D721Med (cell line): ENCODE measurements at places on chromosomes 1 and 21.

DNA sequence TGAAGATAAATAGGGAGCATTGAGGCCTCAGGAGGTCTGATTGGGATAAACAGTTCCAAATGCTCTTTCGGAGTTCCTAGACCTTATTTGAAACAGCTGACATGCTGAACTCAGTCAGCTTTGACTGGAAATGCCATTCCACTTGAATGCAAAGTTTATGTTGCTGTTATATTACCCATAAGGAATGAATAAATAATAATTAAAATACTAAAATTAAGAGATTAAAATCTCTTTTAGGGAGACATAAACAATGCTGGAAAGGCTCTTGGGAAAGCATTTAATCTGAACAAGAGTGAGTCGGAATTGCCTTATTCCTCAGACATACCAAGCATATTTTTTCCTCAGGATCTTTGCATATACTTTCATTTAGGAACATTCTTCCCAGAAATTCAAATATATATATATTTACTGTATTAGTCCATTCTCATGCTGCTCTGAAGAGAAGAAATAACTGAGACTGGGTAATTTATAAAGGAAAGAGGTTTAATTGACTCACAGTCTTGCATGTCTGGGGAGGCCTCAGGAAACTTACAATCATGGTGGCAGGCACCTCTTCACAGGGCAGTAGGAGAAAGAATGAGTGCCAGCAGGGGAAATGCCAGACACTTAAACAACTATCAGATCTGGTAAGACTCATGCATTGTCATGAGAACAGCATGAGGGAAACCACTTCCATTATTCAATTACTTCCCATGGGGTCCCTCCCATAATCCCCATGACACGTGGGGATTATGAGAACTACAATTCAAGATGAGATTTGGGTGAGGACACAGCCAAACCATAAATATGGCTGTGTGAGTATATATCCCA lies 318.2 kb upstream of the PLXNA2 start:
- DNase-seq, result no peak

- no peak for DNase-seq
Observed at GRCh38 chr1:232033285-232033684, 406.7 kb downstream of the DISC1 start.

DNA sequence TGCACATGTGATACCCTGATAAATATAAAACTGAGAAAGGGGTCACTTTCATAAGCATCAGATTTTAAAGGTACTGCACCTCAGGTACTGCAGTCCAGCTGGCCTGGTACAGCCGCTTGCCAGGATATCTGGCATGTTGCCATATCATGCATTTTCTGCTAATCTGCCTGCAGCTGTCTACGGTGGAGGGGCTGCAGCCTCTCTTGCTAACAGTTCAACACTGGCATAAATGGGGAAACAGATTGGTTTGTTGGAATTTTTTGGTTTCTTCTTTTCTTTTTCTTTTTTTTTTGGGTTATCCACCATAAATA lies 71.5 kb downstream of the MIS18A start:
- DNase-seq, result no peak

GRCh38 chr1:179036844-179037465 lies 11.3 kb downstream of the FAM20B start:
- DNase-seq, result no peak

- no peak for DNase-seq
Observed at GRCh38 chr1:47676311-47677054, 238.6 kb downstream of the FOXD2 start.

GRCh38 chr1:87327376-87328271 lies 1.1 kb upstream of the LMO4 start:
- no peak for DNase-seq

GRCh38 chr1:39204441-39205081 lies at the start of gene MACF1:
Gene MACF1, plus strand, starts transcription at chr1:39204695. Its CDS starts 328 bp downstream, at chr1:39205023.
- no peak for DNase-seq

- DNase-seq, result no peak
Observed at GRCh38 chr1:36961062-36961615, 73.2 kb downstream of the GRIK3 start.

- no peak for DNase-seq
Observed at GRCh38 chr1:47216278-47217059, 15.6 kb downstream of the TAL1 start.

- no peak for DNase-seq
Observed at GRCh38 chr1:147292012-147292411, 49.5 kb downstream of the CHD1L start.

- no peak for DNase-seq
Observed at GRCh38 chr1:113146242-113147072, 73.5 kb downstream of the LRIG2 start.

GRCh38 chr1:177854951-177855350 lies 114.9 kb downstream of the SEC16B start:
- DNase-seq, result no peak

GRCh38 chr1:233523047-233523446 lies 90.9 kb upstream of the KCNK1 start:
- DNase-seq, result no peak

DNA sequence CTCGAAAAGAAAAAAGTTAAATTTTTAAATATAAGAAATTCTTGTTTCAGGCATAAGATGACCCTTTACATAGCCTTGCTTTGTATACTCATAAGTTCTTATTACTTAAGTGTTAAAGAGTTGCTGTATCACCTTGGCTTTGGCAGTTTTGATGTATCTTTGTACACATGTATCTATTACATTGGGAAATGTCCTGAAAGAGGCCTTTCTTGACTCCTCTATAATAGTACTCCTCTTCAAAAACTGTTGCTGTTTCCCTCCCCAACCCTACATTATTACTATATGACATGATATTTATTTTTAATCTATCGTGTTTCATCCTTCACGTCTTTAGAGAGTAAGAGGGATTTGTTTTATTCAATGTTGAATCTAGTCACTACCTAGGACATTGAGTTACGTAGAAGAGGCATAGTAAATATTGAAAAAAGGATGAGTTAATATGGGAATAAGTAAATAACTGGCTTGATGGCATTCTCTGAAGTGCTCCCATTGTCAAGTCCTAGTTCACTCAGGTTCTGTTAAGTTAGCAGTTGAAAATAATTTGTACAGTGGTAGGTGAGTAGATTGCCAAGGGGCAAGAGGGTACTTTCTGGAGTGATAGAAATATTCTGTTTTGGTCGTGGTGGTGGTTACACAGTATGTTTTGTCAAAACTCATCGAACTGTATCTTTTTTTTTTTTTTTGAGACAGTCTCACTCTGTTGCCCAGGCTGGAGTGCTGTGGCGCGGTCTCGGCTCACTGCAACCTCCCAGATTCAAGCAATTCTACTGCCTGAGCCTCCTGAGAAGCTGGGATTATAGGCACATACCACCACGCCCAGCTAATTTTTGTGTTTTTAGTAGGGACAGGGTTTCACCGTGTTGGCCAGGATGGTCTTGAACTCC lies 8.2 kb downstream of the THRAP3 start:
- no peak for DNase-seq

DNA sequence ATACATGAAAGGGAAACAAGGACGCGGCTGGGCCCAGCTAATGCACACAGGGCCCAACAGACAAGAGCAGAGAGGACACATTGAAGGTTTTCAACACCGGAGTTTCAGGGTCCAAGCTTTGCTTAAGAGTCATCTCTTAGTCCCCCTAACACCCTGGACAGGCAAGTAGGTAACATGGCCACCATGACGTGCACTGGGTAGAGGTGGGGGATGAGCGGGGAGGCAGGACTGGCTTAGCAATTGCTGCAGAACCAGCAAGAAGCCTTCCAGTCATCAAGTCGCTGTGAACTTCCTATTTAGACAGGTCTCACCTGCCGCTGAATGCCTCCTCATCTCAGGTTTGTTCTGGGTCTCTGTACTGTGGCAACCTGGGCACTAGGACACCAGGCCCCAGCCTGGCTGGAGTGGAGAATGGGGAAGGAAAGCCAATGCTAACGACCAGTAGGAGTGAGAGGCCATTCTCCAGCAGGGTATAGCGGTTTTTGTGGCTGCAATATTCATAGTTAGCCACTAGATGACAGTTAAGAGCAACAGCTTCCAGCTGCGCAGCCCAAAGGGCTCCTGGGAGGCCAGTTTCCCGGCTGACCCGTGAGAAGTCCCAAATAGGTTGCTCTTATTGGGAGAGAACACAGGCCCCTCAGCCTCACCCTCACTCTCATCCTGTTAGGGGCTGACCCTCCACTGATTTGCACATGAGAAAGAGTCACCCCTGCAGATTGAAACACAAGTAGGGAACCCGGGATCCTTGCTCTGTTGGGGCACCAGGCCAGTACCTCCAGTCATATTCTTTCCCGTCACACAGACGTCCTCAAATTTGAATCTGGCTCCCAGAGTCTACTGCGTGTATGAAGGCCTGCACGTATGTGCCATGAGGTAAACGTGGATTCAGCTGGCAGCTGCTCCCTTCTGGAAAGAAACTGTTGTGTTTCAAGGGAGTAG lies 6.0 kb upstream of the PIGC start:
- DNase-seq, result no peak

- DNase-seq, result no peak
Observed at GRCh38 chr1:20298626-20299025, 8.0 kb downstream of the VWA5B1 start.

GRCh38 chr1:219837274-219837993 lies 90.9 kb downstream of the SLC30A10 start:
- peak; percentile 40 for DNase-seq
